Pericardium fibroblast (primary cell): ENCODE measurements at places on chromosomes 1 and 21. TPM values are rescaled to one million over a fixed set of nuclear protein-coding genes. Genes with fewer than 3 reads are reported as not detected.

Gene CCDC30
- total RNA-seq = 0.47 and 0.51 TPM in 2 replicates

Gene RABIF
- total RNA-seq = 6.2 and 7.8 TPM in 2 replicates

Gene HAO2
- total RNA-seq = not detected in 2 replicates

Gene FAM43B
- total RNA-seq = 0.12 and 0.77 TPM in 2 replicates

Gene SPATA21
- total RNA-seq = not detected in 2 replicates

Gene SDCCAG8
- 32.3 and 45.7 TPM in 2 replicates for total RNA-seq

Gene LIN28A
- not detected in 2 replicates for total RNA-seq

Gene TMEM82
- not detected in 2 replicates for total RNA-seq
